ENCODE measurements at places on chromosomes 5 and 9.

GRCh38 chr5:314676-315487, 6.6 kb upstream of the AHRR start:
- no peak for DNase-seq

- no peak for DNase-seq
Observed at GRCh38 chr5:128857076-128857677, 108.1 kb upstream of the SLC27A6 start.

DNA sequence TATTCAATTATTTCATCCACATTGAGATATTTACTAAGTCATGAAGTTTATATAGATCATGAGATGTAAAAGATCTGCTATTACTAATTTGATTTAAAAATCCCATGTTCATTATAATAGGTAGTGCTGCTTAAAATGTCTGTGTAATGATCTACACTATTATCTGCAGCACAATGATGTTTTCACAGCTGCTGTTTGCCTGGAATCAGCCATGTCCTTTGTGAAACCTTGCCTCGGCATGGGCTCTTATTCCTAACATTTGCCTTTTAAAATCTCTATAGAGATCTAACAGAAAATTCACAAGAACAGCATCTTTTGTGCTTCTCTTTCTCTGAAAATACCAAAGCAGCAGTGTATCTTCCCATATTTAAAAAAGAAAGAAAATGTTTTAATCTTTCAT, 444.6 kb downstream of the PTPRD start:
- peak; percentile 74 for DNase-seq

- no peak for DNase-seq
Observed at GRCh38 chr9:93132287-93132927, 1.6 kb downstream of the NINJ1 start.

- no peak for DNase-seq
Observed at GRCh38 chr5:98977723-98978122, 48.9 kb upstream of the CHD1 start.

- no peak for DNase-seq
Observed at GRCh38 chr5:91123291-91123690, 259.8 kb downstream of the ARRDC3 start.

DNA sequence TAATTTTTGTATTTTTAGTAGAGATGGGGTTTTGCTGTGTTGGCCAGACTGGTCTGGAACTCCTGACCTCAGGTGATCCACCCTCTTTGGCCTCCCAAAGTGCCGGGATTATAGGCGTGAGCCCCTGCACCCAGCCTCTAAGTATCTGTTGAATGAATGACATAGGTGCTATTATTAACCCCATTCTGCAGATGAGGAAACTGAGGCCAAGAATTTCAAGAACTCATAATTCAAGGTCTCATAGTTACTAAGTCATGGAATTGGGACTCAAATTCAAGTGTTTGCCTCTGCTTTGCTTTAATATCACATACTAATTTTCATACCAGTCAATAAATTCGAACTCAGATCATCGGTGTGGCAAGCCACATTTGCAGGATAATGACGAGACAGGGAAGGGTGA, 1.9 kb downstream of the KIF20A start:
- no peak for DNase-seq

GRCh38 chr5:20032896-20033295, 44.9 kb upstream of the CDH18 start:
- DNase-seq = no peak

- DNase-seq = no peak
Observed at GRCh38 chr5:95237324-95237723, 47.6 kb downstream of the MCTP1 start.

DNA sequence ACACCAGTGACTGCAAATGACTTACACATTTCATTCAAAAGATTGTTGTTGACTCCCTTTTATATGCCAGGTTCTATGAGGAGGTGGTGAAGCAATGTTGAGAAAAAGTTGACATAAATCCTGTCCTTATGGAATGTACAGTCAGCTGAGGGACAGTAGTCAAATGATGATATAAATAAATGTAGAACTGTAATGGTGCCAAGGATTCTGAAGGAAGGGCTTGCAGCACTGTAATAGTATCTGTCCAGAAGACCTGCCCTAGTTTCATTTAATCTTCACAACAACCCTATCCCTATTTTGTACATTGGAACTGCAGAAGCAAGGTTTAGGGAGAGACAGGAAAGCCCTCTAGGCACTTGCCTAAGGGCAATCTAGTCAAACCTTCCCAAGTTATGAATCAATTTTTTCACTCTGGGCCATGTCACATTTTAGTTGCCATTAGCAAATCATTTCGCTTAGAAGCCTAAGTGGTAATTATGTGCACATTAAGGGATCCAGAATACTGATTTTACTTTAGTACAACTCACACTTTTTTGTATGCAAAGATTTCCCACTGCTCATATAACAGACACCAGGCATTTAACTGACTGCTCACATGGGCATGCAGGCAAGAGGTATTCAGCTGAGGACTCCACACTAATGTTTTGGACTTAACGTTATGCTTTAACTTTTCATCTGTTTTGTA, 34.5 kb upstream of the LIFR start:
- no peak for DNase-seq

DNA sequence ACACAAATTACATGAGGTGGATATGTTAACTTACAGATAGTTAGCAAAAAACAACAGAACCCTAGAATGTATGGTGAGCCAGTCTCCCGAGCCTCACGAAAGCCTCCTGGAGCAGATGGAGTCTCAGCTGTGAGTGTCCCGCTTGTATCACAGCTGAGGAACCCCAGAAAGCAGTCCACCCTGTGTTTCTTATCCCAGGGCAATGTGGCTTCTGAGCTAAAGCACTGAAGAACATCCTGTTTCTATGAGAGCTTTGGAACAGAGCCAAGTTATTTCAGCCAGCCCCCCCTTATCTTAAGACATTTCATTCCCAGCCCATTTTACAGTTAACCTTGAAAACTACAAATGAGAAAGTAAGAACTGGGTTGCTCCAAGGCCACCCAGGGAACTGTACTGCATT, 1220.9 kb upstream of the CDH6 start:
- DNase-seq = no peak

GRCh38 chr9:87322840-87323635, 174.6 kb upstream of the DAPK1 start:
- DNase-seq = no peak

DNA sequence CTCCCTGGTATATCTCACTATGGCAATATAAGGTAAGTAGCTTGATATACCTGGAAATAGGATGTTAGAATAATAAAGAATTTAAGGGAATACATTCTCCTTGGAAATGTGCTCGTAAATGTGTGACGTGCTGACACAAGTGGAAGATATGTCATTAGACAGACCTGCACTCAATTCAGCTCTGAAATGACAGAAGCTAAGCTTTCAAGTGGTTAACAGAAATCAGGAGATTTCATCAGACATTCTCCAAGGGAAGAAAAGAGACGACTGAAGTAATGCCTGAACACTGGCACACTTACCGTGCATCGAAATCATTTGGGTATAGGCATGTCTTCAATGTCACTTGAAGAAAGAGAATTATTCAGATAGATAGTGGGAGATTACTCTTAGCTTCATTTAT, 933.3 kb upstream of the CTNND2 start:
- DNase-seq = no peak

GRCh38 chr9:116687754-116688135, 640 bp downstream of the TRIM32 start:
- DNase-seq = no peak

GRCh38 chr9:78811622-78812276, 514.8 kb downstream of the PSAT1 start:
- no peak for DNase-seq

GRCh38 chr9:34607331-34607730, 4.6 kb downstream of the RPP25L start:
- no peak for DNase-seq

DNA sequence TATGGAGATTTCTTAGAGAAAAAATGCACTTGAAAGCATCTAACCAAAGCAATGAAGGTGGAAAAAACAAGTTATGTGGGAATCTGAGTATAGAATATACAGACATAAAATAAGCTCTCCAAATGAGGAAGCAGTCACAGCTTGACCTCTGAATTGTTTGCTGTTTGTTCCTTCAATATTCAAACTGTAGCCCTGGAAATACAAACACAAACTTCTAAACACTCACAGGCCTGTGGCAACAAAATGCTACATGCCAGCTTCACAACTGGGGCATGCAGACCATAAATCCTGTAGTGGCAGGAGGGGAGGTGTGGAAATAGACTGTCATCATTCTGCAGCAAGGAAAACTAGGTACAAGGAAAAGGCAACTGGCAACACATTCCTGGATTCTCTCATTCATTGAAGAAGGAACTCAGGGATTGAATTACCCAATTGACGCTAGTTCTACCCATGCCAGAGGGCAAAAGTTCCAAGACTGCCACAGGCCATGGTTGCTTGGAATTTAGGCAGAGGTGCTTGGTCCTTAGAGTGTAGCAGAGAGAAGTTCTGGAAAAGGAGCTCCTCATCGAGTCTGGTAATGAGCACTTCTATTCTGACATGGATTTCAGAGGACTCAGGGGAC, 349.6 kb downstream of the PDE4D start:
- DNase-seq = peak; percentile 44

GRCh38 chr9:125513668-125514413, 193.2 kb downstream of the MAPKAP1 start:
- DNase-seq = no peak

DNA sequence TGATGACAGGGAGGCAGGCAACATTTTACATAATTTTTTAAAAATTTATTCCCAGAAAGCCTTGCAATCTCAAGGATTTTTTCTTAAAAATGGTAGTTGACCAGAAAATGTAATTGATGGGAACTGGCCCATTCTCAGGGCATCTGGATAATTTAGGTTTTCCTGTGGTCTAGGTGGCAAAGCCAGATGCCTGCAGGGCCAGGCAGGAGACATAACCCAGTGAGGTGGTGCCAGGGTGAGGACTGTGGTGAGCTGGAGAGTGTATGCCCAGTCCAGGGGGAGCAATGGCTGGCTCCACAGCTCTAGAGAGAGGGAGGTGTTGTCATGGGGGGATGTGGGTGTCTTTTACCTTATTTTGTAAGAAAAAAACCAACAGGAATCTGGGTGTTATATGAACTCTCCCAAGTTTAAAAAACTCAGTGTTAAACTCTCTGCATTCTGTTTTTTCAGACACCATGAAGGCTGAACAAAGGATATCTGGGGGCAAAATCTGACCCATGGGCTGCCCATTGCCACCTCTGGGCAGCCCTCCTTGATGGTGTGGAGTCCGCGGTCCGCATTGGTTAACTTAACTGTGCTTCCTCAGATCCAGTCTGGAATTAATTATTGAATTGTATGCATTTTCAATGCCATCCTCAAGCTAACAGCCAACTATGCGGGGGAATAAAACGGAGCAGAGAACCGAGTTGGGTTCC, 43.9 kb downstream of the BOD1 start:
- DNase-seq = no peak

GRCh38 chr9:19411316-19411715, 2.5 kb downstream of the ACER2 start:
- no peak for DNase-seq

DNA sequence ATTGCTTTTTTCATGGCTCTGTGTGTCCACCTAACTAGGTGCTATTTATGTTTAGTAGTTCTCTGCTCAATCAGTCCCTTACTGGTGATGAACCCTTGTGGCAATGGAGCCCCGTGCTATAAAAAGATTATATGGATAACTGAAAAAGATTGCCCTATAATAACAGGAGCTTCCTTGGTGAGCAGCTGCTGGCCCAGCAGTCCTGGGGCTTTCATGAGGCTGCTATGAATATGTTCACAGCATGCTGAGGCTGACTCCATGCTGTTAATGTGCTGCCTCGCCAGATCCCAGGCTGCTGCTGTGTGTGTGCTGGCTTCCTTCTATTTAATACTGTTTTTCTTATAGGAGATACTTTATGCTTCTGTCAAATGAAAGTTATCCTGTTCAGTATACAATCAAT, 357.5 kb downstream of the TAF11L14 start:
- DNase-seq = peak; percentile 84

DNA sequence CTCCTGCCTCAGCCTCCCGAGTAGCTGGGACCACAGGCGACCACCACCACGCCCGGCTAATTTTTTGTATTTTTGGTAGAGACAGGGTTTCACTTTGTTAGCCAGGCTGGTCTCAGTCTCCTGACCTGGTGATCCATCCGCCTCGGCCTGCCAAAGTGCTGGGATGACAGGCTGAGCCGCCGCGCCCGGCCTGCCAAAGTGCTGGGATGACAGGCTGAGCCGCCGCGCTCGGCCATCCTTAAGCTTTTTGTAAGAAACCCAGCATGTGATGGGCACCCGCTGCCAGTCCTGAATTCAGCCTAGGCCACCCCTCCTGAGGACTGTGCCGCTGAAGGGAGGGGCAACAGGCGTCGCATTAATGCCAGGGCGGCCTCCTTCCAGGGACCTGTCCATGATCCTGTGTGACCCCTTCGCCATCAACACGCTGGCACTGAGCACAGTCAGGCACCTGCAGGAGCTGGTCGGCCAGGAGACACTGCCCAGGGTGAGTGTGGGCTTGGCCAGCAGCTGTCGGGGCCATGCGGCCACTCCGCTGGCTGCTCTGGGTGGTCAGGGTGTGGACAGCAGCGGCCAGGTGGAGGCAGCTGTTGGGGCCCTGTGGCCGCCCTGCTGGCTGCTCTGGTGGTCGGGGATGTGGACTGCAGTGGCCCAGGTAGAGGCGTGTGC, 10.5 kb downstream of the NELFB start:
- DNase-seq = no peak

GRCh38 chr5:175778951-175779503, 92.4 kb upstream of the CPLX2 start:
- peak; percentile 97 for DNase-seq

DNA sequence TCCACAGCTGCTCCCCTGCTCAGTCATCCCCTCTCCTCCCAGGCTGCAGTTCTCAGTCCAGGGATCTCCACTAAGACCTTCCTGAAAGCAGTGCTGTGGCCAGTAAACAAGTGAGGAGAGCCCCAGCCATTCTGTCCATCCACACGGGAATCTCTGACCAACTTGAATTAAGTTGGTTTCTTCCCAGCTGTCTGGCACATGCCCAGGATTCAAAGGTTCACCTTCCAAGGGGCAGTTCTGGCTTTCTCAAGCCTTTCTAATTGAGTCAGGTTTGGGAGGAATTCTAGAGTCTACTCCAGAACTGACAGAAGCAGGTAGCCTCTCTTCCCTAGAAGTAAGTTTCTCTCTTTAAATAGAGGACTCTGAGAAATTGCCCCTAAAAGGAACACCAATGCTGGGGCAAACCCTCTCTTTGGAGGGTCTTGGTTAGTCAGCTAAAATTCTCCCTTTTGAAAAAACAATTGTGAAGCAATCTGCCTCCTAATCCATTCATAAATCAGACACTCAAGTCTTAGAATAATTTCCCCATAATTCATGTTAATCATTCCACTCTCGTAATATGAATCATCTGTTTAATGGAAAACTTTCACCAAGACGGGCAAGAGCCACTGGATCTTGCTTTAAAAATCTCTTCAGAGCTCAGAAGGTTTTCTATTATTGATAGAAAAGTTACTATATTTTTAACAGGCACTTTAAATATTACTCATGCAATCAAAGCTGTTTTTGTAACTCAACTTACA, 133.8 kb downstream of the SPOCK1 start:
- DNase-seq = no peak

DNA sequence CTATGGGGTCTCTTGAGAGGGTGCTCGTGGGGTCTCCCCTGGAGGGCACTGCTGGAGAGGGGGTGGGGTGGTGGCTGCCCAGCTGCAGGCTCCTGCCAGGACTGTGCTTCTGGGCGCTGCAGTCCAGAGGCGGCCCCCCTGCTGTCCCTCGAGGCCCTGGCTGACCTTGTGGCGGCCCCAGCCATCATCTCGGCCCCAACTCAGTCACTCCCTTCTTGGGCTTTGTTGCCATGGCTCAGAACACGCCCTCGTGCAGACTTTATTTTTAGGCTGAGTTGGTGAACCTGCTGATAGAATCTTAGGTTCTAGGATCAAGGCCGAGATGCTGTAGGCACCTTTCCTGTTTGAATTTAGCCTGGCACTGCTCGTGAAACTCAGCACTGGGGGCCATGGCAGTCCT, 22.8 kb downstream of the FBXW5 start:
- DNase-seq = no peak

GRCh38 chr5:137136991-137137632, 362.0 kb downstream of the SPOCK1 start:
- no peak for DNase-seq
